Amygdala (tissue), 56 donors: ENCODE measurements at places on chromosomes 1 and 21.

GRCh38 chr1:229888561-229889001, 178.5 kb upstream of the GALNT2 start:
- no peak for DNase-seq

DNA sequence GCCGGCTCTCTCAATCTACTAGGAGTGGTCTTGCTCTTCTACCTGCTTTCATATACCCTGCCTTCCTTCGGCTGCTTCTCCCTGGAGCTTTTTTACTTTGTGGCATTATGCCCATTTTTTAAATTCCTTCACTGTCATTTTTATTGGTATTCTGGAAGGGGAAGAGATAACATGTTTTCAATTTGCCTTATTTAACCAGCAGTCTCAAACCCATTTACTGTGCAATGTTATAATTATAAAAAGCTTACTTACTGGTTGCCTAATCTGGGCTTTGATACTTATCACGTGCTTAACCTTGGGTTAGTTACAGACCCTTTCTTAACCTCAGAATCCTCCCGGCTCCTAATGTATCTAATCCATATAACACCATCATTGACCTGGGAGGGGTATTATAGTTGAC, 128.1 kb downstream of the SIPA1L2 start:
- no peak for DNase-seq

- DNase-seq, result no peak
Observed at GRCh38 chr1:20237646-20238045, 51.3 kb upstream of the PLA2G2C start.

DNA sequence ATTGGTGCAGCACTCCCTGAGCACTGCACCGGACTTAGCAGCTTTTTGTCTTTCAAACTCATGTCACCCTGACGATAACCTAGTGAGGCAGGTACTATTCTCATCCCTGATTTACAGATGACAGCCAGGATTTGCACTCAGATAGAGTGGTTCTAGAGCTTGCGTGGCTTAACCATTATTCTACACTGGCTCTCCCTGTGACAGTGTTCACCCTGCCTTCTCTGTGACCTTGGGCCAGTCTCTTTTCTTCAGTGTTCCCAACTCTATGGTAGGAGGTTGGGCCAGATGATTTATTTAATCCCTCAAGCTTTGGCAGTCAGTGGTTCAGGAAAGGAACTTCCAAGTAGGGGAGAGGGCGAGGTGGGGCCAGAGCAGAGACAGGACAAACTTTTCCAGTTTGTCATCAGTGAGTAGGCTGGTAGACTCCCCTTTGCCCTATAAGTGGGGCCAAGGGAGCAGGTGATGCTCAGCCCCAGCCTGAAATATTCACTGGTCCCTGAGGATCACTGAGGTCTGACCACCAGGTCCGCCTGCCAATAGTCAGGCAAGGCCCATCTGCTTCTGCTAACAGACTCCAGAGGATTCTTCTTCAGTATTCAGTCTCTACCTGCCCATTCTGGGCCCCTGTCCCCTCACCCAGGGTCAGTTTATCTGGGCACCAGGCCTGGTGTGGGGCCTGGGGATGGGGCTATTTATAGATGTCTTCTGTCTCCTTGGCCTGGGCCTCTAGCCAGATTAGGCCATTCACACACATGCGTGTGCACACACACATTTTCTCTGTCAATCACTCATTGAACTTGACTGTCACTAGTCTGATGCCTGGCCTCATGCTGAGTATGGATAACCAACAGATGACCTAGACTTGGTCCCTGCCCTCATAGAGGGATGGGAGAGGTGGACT, 8.8 kb upstream of the FABP3 start:
- DNase-seq, result no peak

DNA sequence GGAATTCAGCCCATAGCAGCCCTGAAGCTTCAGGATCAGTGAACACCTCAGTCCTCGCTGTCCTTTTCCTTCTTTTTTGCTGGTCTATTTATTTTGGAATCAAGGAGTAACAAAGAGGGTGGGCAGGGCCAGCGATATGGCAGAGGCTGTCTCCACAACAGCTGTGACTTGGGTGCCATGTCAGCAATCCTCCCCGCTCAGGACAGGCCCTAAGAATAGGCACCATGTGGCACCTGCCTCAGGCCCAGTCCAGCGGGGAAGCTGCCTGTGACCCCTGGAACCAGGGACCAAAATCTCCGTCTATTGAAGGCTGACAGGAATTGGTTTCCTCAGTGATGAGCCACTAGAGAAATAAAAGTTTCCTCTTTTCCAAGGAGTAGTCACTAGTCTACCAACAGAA, 58.6 kb upstream of the TNR start:
- no peak for DNase-seq

DNA sequence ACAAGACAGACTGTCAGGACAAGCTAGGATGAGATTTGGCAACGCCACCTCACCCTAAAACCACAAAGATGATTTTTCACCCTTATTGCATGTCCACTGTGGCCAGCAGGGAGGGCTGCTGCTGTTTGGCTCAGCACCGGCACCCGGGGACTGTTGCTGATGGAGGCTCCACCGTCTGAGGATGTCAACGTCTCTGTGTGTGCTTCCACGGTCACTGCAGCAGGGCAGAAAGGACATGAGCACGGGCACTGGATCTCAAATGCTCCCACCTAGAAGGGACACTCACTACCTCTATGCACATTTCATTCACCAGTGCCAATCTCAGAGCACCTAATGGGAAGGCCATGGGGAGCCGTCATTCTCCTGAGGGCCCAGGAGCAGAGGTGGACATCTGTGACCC, 599.6 kb downstream of the PTPRU start:
- no peak for DNase-seq

DNA sequence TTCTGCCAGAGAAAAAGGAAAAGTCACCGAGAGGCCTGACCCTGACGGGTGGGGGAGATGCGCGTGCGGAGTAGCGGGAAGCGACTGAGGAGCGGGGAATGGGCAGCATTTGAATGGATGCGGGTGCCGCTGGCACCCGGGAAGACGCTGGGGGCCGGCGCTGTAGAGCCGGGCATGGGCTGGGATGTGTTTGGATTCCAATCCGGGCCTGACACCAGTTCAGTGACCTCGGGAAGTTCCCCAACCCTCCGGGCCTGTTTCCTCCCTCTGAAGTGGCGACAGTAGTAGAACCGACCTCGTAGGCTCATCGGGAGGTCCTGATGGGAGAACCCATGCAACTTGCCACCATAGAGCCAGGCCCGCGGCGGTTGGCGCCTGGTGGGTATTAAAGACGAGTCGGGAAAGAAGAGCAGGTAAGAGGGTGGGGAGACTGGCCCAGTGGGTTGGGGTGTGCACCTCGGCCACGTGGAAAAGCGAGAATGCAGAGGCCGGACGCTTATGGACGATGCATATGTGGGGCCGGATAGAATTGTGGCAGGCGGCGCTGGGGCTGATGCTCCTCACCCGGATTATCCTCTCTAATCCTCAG, 642 bp upstream of the SLC16A1 start:
- no peak for DNase-seq

DNA sequence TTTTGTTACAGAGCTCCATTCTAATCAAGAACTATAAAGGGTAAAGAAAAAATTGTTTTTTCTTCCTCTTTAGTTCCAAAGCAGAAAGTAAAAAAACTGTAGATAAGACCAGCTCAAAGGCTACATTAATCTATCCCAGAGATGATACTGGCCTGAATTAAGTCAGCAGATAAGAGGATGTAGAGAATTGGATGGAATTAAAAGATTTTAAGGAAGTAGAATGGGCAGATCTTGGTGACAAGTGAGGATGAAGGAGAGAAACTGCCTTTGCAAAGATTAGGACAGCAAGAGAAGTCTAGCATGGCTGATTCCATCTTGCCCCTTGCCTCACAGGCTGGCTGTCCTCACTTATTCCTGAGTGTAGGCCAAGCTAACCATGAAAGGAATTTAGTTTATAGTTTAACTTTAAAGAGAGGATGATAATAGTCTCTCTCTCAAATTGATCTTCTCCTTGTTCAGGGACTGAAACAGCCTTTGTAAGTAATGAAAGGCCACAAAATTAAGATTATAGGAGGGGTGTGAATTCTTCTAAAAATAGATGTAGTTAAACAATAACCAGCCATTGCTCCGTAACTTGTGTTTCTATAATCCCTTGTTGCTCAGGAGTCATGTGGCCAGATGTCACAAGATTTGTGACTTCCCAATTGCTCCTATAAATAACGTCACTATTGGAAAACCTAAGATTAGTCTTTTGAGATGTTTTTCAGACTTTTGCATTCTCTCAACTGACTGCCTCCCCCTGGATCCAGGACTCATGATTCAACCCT, 265.0 kb upstream of the USP24 start:
- DNase-seq, result no peak

DNA sequence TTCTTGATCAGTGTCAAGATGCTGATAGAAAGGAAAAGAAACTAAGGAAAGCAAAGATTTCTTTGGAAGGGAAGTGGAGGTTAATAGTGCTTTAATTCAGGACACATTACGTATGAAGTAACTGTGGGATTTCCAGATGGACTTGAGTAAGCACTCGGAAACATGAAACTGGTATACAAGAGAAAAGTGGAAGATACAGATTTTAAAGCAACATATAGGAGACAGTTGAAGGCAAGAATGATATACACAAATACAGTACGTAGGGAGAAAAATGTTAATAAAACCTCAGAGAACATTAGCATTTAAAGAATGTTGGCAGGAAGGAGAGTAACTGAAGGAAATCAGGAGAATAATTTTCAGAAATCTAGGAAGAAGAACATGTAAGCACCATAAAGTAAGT, 730.9 kb upstream of the ADGRL2 start:
- no peak for DNase-seq

DNA sequence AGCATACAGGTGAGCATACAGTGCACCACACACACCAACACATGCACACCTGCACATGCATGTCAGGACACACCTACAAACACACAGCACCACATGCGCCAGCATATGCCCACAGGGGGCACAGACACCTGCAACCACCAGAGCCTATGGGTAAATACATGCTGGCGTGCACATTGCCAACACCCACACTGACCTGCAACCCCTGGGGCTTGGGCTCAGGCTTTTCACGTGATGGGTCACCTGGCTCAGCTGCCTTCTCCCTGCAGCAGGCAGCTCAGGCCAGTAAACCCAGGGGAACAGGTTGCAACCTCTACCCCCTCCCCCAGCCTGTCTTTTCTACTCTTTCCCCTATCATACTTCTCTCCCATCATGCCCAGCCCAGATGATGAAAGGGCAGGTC, 8.1 kb downstream of the CD247 start:
- DNase-seq, result no peak

DNA sequence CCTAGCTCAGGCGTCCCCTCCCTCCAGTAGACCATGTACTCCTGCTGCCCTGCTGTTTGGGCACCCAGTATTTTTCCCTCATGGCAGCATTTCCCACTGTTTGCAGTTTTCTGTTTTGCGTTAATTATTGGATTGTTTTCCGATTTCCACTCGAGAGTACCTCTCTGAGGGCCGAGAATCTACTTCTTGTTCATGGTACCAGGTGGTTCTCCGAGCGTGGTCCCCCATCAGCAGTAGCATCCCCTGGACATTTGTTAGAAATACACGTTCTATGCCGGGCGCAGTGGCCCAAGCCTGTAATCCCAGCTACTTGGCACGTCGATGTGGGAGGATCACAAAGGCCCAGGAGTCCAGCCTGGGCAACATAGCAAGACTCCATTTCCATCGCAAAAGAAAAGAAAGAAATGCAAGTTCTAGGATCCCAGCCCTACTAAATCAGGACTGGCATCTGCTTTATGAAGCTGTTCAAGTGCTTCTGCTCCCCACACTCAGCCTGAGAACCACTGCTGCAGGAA, 690 bp downstream of the RRP1 start:
- DNase-seq, result no peak

GRCh38 chr1:181391301-181391900, 91.9 kb upstream of the CACNA1E start:
- no peak for DNase-seq

DNA sequence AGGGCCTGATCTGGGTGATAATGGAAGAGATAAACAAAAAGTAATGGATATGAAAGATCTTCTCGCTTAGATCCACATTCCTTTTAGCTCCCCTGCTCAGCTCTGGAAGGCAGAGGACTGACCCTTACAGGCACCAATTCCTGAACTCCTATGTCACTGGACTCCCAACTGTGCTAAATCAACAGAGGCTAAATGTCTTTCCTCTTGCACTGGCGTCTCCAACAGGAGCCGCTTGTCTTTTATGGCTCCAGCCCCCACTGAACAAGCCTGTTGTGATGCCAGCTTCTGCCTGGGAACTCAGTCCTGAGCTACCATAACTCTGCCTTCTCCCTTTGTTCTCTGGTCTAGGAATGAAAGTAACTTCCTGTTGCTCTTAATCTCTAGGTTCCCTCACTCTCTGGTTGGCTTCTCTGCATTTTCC, 142.1 kb upstream of the COL11A1 start:
- DNase-seq, result no peak

GRCh38 chr1:248862695-248862997, 3.8 kb upstream of the ZNF692 start:
- no peak for DNase-seq

GRCh38 chr21:37797403-37797802, 118.9 kb downstream of the KCNJ6 start:
- no peak for DNase-seq

DNA sequence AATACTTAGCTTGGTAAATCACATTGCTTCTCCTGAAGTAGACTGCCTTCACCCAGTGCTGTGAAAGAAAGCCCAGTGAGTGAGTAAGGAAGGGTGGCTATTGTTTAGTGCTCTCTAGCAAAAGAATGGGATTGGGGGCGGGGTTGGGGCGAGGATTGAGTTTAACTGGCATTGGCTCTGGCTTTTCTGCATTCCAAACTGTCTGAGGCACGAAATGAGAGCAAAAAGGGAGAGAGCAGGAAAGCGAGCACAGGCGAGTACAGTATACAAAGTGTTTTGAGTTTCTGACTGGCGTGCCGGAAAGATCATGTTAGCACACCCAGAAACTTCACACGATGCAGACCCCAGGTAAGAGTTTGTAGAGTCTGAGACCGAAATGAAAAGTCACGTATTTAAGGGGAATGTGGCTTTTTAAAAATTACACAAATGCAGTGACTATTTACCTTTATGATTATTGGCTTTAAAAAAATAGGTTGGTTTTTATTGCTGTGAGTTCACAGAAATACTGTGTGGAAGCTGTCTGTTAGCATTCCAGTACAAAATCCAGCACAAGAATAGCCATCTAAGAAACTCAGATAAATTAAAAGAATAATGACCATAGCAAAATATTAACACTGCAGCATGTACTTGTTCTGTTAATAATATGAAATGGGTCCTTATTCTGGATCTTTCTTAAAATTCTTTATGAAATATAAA, 155.4 kb downstream of the CLEC20A start:
- no peak for DNase-seq

GRCh38 chr1:11590395-11590794, 63.8 kb downstream of the FBXO2 start:
- no peak for DNase-seq

GRCh38 chr1:111148376-111148881, 8.4 kb downstream of the CEPT1 start:
- no peak for DNase-seq

- DNase-seq, result no peak
Observed at GRCh38 chr21:35976481-35976880, 83.8 kb downstream of the SETD4 start.
